ENCODE measurements at places on chromosomes 7 and 10.

DNA sequence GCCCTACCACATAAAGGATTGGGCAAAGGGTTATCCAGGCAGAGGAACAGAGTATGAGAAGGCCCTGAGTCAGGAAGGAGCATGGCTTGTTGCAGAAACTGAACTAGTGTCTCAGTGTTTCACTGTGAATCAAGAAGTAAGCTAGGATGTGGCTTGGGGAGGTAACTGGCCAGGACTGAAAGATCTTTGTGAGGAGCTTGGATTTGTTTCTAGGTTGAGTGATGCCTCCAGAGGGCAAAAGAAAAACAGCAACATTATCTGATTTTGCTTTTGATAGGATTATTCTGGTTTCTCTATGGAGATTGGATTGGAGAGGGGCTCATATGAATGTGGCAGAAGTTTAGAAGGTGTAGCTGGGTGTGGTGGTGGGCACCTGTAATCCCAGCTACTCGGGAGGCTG lies 137.9 kb upstream of the HDAC9 start:
- peak; percentile 63 for DNase-seq

GRCh38 chr10:106495931-106496330 lies 668.6 kb downstream of the SORCS1 start:
- DNase-seq: no peak

- DNase-seq: no peak
Observed at GRCh38 chr7:116933465-116933864, 19.8 kb upstream of the ST7 start.

GRCh38 chr10:4344492-4344994 lies 481.5 kb upstream of the AKR1E2 start:
- DNase-seq: no peak

DNA sequence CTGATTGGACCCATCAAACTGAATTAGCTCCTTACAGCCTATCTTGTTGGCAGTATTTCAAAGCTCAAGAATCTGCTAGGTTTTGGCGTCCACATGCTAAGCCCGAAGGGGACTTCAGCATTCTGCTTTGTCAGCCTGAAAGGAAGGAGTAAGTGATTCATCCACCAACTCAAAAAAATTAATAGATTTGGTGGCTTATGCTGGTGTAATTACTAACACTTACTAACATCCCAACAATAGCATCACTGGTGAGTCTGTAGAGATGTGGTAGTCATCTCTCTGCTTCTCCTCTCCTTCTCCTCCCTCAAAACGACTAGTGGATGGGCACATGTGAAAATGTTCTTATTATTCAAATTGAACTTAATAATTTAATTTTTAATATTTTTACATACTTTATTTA lies 53.8 kb upstream of the EGR2 start:
- no peak for DNase-seq

- no peak for DNase-seq
Observed at GRCh38 chr7:88455696-88456095, 149.0 kb upstream of the STEAP4 start.

DNA sequence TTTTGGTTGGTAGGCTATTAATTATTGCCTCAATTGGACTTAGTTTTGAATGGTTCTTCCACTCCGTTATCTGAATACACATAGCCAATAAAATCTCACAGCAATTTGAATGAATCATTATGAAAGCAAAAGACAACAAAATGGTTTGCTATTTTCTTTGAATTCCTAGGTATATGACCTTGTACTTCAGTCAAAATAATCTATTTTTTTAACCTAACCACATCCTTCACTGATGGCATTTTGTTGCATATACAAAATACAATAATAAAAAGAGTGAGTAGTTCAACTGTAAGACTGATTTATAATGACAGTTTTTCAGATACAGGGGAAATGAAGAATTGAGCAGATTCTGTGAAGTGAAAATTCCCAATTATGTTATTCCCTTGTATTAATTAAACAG lies 433.1 kb downstream of the HTR7 start:
- DNase-seq: no peak

DNA sequence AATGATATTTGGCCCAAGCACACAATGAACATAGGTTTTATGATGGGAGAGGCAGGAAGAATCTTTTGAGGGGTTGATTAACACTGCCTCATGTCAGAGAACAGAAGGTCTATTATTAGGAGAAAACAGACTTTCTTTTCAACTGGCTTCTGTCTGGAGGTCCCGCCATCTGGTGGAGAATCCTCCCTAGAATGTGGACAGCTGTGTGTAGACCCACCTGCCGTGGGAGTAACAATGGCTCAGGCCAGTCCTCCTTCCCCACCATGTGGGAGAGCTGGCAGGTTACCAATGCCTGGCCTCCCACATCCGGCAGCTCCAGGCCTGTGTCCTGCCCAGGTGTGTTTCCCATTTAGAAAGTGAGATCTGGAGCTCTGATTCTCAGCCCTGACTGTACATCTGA lies 70.4 kb upstream of the AOAH start:
- DNase-seq: no peak

DNA sequence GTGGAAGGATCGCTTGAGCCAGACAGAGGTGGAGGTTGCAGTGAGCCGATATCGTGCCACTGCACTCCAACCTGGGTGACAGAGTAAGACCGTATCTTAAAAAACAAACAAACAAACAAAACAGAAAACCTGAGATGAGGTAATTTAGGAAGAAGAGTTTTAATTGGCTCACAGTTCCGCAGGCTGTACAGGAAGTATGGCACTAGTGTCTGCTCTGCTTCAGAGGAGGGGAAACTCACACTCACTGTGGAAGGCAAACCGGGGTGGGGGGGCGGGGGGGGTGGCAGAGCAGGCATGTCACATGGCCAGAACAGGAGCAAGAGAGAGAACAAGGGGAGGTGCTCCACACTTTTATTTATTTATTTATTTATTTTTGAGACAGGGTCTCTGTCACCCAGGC lies 5.1 kb downstream of the UBE2D4 start:
- no peak for DNase-seq

Data from NAMALWA (cell line).